ENCODE measurements at places on chromosomes 5 and 9.

DNA sequence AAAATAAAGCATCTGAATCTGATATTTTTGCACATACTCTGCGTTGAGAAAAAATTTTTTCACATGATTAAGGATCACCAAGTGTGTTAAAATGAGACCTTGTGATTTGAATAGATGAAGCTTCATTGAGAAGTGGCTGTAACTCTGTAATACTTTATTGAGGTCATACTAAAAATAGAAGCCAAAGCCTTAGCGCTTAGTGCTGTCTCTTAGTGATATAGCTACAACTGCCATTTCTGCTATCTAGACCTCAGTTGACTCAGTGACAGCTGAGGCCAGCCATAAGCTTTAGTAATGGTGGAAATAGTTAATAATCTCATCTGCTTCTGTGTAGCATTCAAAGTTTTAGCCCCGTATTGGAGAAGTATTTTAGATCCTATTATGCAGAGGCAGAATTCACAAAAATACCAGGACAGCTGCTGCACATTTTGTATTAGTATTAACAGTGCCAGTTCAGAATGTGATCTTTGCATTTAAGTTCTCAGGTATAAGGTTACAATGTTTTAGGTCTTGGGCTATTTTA, 107.4 kb upstream of the SGCD start:
- DNase-seq = no peak

GRCh38 chr5:59800347-59800893, 93.1 kb downstream of the PDE4D start:
- no peak for DNase-seq

GRCh38 chr5:30194595-30194994, 998.9 kb upstream of the CDH6 start:
- no peak for DNase-seq

DNA sequence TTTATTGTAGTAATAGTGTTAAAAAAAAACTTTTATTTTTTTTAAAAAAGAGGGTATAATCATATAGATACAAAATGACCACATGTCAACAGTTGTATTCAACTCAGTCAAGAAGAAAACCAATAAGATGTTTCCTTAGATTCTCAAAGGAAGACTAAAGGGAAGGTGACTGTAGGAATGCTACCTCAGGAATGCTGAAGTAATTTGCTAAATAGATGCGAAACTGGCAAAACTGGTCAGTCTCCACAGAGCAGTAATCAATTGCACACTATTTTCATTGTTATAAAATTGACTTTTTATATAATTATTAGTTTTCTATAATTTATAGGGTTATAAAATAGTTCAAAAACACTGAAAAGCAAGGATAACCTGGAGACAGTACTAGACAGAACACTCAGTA, 204.8 kb downstream of the GABRG2 start:
- DNase-seq = no peak

GRCh38 chr9:124657516-124657915, 113.6 kb downstream of the NR6A1 start:
- DNase-seq = no peak

DNA sequence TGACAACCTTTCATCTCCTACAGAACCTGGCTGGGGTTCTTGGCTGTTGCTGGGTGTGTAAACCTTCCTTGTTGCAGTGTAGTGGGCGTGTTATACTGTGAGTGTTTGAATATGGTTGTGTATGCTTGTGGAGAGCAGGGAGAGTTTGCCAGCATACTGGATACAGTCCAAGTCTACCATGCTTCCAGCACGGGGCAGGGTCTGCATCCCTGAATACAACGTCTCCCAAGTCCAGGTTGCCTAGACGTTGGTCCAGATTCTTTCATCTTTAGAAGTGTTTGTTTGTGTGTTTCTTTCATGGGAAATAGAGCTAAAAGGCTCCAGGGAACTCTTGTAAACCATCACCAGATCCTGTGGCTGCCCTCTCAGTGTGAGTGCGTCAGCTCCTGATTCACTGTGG, 46.4 kb downstream of the SYK start:
- no peak for DNase-seq

Data from activated naive CD8-positive, alpha-beta T cell treated with anti-CD3 and anti-CD28 coated beads, Interleukin-2, amount 10 ng/mL, durations not matched to agents 7 days and 5 days (primary cell).